ENCODE measurements at places on chromosomes 12 and 14.
A peak's percentile ranks its signal among the peaks of the same experiment; 100 is the strongest.

- DNase-seq: no peak
Measured at GRCh38 chr12:102297412-102297811, 99.8 kb upstream of the PMCH start.

DNA sequence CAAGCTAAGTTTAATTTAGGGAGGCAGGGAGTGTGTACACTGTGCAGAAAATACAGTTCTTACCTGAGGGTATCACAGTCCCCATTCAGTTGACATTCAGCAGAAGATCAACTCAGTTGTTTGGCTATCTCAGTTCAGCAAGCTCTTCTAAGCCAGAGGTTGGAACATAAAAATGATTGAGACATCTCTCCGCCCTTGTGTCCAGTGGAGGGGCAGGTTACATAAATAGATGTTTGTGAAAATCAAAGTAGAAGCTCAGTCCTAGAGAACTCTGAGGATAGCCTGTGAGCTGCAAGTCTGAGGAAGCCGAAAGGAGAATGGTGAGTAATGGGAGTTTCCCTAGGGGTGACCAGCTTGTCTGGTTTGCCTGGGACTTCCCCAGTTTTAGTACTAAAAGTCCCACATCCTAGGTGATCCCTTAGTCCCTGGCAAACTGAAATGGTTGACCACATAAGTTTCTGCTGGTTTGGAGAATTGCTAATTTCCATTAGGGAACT lies 251.4 kb upstream of the ATP2B1 start:
- DNase-seq: peak; percentile 46

- no peak for DNase-seq
Measured at GRCh38 chr12:131852551-131853299, 24.5 kb downstream of the MMP17 start.

- DNase-seq: no peak
Measured at GRCh38 chr14:61279082-61279481, 2.1 kb downstream of the TMEM30B start.

DNA sequence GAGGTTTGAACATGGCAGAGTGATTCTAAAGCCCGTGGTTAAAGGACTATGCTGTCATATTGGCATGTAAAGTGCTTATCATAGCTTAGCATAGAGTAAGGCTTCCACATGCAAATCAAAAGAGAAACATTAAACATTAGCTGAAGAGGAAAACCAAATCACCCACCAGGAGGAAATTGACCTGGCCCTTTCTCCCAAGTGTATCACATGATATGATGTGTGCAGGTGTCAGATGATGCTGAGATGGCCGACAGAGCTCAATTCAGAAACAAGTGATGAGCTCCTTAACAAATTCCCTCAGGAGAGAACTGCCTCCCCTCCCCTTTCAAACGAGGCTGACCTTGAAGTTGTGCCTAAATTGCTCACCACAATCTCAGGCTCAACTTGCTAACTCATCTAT lies 217.1 kb upstream of the BTG1 start:
- peak; percentile 17 for DNase-seq

DNA sequence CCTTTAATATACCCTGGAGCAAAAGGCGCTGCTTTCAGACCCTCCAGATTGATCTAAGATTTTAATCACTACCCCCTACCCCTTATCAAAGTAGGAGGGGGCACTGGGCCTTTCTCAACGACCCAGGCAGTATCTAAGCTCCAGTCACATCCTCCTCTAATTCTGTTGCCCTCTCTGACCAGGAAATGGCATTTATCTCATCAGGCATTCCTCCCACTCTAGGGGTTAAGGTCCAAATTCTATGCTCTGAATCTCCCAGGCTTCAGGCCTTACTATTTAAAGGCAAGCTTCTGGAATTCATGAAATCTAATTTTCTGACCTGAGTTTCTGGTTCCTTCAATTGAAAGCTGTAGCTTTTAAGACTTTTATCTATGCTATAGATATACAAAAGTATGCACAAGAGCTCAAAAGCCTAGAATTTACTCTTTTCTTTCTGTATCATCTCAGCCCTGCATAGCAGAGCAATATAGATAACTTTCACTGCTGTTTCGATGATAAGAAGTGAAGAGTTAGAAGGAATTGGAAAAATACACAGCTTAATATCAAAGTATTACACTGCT lies 622.9 kb downstream of the RPS29 start:
- no peak for DNase-seq

- peak; percentile 58 for DNase-seq
Measured at GRCh38 chr14:31937730-31938346, 139.3 kb upstream of the ARHGAP5 start.

DNA sequence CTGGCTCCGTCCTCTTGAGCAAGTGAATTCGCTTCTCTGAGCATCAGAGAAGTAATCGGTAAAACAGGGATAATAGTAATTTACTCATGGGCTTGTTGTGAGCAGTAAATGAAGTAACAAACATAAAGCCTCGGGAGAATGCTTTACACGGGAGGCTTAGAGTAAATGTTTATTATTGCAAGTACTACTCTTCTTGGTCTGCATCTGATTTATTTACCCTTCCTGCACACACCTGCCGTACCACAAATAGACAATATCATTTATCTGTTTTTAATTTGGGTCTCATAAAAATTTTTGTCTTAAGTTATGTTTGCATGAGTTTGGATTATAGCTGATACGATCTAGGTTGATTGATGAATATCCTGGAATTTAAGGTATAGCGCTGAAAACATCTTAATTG lies 7.8 kb upstream of the COL2A1 start:
- no peak for DNase-seq

- no peak for DNase-seq
Measured at GRCh38 chr12:47393403-47393790, 312.4 kb downstream of the RPAP3 start.

DNA sequence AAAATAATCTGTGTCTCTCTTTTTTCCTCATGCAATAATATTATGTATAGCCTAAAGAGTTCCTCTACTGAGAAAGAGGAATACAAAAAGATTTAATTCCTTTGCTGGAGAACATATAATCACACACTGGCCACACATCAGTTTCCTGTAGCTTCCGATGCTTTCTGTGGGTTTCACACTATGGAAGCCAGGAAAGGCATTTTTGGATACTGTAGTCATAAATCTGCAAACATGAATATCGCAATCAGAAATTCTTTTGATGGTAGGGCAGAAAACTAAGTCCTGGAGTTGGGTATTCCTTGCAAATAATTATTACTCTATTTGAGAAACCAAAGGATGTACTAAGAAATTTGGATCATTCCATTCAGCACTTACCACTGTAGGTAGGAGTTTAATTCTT lies 260.0 kb downstream of the ACSS3 start:
- DNase-seq: no peak

GRCh38 chr14:93645200-93645599 lies 143.1 kb downstream of the PRIMA1 start:
- DNase-seq: no peak

- DNase-seq: no peak
Measured at GRCh38 chr12:132373901-132374611, 44.7 kb upstream of the GALNT9 start.

- no peak for DNase-seq
Measured at GRCh38 chr14:103499709-103500108, 22.9 kb downstream of the CKB start.

DNA sequence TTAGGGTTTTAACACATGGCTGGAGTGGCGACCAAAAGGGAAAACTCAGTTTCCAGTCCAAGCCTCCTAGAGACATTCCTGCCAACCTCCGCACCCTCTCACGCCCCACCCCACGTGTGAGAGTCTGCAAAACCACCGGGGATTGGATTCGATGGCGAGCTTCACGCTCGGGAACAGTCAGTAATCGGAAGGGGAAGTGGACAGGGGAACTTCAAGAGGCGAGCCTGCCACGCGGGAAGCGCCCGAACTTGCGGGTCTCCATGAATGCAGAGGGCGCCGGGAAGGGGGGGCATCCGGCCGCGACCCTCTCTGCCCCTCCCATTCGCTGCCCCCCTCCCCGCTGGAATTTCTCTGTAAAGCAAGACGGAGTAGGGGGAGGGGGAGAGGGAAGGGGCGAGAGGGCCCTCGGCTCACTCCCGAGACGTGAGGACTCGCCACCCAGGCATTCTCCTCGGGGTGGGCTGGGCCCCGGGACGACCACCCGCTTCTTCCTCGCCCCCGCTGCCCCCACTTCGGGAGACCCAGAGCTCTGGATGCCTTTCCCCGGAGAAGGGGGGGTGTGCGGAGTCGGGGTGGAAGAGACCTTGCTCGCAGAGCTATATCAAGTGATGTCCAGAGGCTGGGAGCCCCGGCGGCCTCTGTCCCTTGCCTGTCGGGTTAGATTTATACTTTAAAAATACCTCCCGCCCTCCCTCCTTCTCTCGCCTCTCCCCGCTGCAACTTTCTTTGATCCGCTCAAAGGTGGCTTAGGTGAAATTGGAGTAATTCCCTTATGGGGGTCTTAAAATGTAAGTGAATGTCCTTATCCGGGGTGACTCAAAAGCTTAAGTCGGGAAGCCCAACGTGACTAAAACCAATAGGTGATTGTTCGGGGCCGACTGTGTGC lies 2.5 kb upstream of the CCND2 start:
- peak; percentile 50 for DNase-seq

GRCh38 chr12:122138181-122138580 lies 35.8 kb downstream of the IL31 start:
- DNase-seq: no peak

- no peak for DNase-seq
Measured at GRCh38 chr12:52364901-52365489, 2.3 kb downstream of the KRT85 start.

GRCh38 chr12:58408516-58408915 lies 467.1 kb downstream of the ATP23 start:
- no peak for DNase-seq

GRCh38 chr14:105367116-105368031 lies 31.0 kb upstream of the TEX22 start:
- no peak for DNase-seq

GRCh38 chr12:42666671-42667243 lies 77.2 kb upstream of the PRICKLE1 start:
- no peak for DNase-seq

GRCh38 chr12:46366771-46367170 lies 5.8 kb downstream of the SLC38A2 start:
- no peak for DNase-seq

DNA sequence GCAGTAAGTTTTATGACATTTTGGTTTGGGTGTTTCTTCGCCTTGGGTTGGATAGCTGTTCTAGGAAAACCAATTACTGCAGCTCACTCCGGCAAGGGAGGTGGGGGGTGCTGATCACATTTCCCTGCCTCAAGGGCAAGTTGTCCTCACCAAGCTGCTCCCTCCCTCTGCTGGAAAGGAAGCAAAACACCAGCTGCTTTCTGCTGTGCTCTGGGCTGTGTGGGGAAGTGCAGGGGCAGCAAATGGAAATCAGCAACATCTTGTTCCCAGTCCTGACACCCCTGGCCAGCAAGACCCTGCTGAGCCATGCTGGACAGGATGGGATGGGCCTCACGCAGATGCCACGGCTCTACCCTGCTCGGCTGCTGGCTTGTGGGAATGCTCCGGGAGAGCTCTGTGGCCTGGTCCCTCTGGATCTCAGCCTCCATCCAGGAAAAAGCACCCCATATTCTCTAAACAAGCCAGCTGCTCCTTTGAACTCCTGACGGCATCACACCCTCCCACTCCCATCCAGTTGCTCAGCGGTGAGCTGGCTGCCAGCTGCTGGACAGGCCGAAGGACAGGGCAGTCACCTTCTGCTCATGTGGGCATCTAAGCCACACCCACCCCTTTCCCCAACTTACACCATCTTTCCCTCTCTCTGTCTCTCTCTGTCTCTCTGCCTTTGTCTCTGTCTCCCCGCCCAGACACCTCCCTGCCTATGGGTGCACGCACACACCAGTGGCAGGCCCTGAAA lies 52.4 kb upstream of the EIF5 start:
- no peak for DNase-seq

GRCh38 chr12:110861729-110862128 lies 14.9 kb downstream of the CCDC63 start:
- DNase-seq: no peak

GRCh38 chr12:79747274-79747673 lies 56.5 kb upstream of the PAWR start:
- DNase-seq: no peak

- DNase-seq: no peak
Measured at GRCh38 chr12:90321369-90321768, 612.7 kb upstream of the ATP2B1 start.
